ENCODE measurements at places on chromosomes 7 and 10.

DNA sequence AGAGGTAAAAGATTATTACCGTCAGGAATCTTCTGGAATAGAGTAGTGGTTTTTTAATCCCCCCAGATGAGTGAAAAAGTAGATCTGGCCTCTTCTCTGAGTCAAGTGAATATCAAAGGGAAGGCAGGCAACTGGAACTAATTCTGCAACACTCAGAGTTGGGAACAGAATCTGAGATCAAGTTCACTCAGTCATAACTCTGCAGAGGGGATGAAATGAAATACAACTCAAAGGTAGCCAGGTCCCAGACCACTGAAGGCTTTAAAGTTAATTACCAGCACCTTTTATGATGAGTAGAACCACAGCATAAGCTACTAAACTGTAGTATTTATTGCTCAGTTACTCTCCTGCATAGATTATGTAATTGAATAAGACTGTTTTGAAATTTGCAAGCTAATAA is 455.6 kb upstream of the AKR1E2 start:
- no peak for DNase-seq

GRCh38 chr10:29658984-29659965 is 24.5 kb upstream of the SVIL start:
- peak; percentile 76 for DNase-seq

DNA sequence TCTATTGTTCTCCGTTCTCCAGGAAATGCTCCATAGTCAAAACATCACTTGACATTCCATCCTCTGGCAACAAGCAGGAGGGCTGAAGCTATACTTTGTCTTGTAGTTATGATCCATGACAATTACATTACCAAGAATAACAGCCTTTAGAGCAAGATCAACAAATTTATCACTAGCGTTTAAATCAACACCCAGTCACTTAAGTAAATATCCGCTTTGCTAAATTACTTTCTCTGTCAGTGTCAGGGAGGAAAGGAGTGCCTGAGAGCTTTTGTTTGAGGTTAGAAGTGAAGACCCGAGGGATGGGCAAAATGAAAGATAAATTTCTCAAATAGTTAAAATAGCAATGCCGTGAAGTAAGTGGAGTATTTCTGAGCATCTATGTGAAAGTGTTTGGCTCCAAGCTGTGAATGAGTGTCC is 236.1 kb upstream of the BMPER start:
- DNase-seq, result no peak

DNA sequence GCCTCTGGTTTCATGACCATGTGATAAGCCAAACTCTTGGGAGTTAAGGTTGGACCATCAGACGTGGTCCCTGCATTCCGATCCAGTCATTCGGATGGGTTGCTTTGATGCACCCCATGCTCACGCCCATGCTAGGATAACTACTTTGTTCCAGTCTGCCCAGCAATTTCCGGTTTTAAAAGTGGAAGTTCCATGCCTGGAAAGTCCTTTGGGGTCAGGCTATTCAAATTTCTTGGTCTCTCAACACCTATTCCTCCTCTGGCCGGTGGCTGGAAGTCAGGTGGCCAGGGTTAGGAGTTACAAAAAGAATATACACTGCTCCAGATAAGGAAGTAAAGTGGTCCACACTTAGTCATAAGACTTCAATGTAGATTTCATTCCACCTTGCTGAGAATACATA is 37.7 kb upstream of the HABP2 start:
- DNase-seq, result no peak

GRCh38 chr7:82449910-82450309 is 6.3 kb upstream of the CACNA2D1 start:
- no peak for DNase-seq
